ENCODE measurements at places on chromosomes 1 and 21.

- DNase-seq: no peak
Observed at GRCh38 chr1:176066709-176067108, 140.4 kb downstream of the COP1 start.

DNA sequence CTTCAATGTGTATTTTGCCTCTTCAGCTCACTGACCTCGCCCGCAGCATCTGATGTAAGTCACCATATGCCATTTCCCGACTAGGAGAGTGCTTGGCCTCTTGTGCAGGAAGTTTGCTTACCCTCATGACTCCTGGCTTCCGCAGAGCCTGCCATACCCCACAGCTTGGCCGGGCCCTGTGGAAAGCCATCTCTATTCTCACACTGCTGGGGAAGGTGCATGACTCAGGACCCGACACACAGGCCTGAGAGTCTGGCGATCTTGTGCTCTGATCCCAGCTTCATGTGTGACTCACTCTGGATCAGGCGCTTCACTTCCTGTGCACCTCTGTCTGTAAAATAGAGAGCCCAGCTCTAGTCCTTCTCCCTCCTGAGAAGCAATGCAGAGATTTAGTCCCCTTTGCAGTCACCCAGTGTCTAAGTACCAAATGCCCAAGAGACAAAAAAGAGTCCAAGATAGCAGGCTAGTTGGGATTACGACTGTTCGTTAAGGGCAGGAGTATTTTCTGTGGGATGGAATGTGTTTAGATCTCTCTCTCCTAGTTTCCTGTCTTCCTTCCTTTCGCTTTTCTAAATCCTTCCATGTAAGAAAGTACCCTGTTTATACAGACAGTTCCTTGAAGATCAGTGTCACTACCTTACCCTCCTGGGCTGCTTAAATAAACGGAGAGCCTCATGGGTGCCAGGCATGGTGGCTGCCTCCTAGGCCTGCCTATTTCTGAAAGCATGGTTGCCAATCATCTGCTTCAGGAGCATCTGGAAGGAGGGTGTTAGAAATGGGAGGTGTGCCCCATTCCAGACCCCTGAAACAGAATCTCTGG, 62.8 kb upstream of the KIF26B start:
- no peak for DNase-seq

- DNase-seq: no peak
Observed at GRCh38 chr1:16631248-16632043, 18.1 kb upstream of the NBPF1 start.

GRCh38 chr1:161258439-161259344, at the start of gene PCP4L1:
TSS of gene PCP4L1 (plus strand) at chr1:161258745. CDS start at chr1:161258975, 230 bp downstream.
- peak; percentile 66 for DNase-seq

DNA sequence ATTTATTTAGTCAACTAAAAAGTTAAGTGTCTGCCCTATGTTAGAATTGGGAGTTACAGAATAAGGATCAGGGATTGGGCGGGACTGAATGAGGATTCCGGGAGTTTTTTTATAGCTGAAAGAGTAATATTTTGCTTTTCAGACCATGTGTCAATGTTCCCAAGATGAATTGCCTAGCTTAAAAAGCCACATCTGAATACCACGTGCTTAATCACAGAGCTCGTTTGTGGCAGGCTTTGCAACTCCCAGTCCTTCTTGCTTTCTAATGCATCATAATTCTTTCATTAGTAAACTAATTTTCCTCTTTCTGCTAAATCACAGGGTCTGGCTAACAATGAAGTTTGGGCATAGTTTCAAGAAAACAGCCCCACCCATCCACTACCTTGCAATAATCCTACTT, 4.2 kb upstream of the BCL10 start:
- DNase-seq: no peak

DNA sequence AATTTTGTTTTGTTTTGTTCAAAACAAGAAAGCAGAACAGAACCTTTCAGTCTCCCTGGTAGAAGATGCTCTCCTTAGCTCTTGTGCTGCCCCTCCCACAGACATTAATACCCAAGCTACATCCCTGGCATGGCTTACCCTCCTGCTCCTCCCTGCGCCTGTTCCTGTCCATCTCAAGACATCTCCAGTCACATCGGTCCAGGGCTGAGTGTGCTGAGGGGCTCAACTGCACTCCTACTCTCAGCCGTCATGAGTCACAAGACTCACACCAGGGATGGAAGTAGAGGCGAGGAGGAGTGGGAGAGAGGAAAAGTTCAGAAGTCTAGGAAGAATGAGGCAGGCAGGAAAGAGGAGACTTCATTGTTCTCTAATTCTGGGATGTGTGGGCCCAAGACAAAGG, 9.2 kb upstream of the TACSTD2 start:
- no peak for DNase-seq

DNA sequence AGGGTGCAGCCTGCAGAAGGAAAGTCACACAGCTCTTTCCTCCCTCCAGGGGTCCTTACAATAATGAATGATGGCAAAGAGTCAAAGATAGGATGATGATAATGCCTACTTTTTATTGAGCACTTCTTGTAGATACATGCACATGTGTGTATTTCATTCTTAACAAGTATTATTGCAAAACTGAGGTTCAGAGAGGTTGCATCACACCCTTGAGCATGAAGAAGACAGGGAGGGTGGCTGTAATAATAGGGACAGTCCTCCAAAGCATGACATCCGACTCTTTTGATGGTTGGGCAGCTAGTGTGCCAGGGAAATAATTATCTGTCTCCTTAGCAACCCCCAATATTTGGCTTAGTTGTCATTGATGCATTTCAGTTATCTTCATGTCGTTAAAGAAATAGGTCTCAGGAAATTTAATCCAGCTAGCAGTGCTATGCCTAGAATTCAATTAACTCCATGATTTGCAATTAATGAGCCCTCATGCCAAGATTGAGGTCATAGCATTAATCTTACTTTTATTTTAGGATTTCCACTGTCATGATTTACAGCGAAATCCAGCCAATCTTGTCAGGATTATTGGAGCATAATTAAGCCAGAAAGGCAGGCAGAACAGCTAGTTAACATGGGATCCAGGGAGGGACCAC, 35.0 kb downstream of the DNAJC6 start:
- no peak for DNase-seq
